Activated CD4-positive, alpha-beta T cell treated with anti-CD3 and anti-CD28 coated beads, Interleukin-2, amount 50 U/mL, for 24 hours (primary cell): ENCODE measurements at places on chromosomes 4 and X.

DNA sequence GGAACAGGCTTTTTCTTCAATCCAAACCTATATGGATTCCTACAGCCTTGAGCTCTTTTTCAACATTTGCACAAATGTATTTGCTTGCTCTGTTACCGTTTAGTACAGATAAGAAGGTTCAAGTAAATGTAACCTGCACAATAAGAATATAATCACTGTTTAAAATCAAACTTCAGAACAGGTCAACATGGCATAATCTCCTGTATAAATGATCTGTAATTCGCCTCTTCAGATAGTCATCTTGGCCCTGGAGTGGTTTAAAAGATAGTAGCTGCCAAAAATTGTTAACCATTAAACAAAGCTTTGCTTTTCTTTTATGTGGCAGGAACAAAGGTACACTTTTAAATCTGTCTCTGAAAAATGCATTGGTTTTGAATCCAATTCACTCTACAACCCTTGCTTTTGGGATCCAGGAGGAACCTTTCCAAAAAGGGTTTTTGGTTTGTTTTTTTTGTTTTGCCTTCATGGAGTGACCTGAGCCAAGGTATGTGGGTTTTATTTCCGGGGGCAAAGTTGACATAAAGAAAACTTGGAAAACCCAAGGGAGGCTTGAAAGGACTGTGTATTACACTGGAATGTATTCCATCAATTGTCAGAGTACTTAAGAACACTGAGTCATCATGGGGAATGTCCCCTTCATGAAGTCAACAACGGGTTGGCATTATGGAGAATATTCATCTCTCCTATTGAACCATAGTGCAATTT is 210.4 kb upstream of the HCCS start:
- DNase-seq: no peak

- no peak for DNase-seq
Observed at GRCh38 chr4:18082236-18082635, 60.7 kb upstream of the LCORL start.

GRCh38 chrX:19283597-19284339 is 60.0 kb upstream of the PDHA1 start:
- DNase-seq: no peak

GRCh38 chr4:55351824-55352223 is 5.8 kb downstream of the SRD5A3 start:
- DNase-seq: no peak

GRCh38 chrX:153878969-153879653 is 6.9 kb downstream of the L1CAM start:
- no peak for DNase-seq

GRCh38 chr4:123198706-123199105 is 197.9 kb upstream of the SPRY1 start:
- DNase-seq: no peak

DNA sequence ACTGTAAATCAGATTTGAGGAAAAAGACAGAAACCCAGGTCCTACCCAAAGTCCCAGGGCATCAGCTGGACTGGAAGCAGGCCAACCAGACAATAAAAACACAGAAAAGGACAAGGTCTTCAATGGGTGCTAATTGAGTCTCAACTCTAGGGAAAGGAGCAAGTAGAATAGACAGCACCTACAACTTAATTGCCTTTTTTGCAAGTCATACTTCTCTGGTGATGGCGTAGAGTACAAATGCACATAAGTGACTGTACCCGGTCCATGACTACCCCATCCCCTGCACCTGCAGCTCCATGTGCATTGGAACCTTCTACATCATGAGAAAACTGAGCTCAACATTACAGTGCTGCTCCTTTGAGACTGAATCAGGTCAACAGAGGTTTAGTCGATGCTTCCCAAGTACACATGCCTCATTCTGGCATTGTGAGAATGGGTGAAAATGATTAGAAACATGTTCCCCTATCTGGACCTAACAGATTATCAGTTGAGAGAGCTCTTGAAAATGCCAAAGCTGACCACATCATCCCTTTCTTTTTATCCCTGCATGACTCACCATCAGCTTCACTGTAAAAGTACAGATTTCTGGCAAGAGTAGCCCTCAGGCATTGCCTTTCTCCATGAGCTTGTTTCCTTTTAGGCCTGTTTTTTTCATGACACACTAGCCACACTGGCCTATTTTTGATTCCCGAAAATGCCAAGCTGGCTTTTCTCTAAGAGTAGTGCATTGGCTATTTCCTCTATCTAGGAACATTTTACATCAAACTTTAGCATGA is 298.3 kb downstream of the HS3ST1 start:
- DNase-seq: no peak

GRCh38 chr4:36573441-36573840 is 292.0 kb downstream of the DTHD1 start:
- DNase-seq: no peak

- no peak for DNase-seq
Observed at GRCh38 chr4:147816382-147817254, 84.7 kb downstream of the ARHGAP10 start.

DNA sequence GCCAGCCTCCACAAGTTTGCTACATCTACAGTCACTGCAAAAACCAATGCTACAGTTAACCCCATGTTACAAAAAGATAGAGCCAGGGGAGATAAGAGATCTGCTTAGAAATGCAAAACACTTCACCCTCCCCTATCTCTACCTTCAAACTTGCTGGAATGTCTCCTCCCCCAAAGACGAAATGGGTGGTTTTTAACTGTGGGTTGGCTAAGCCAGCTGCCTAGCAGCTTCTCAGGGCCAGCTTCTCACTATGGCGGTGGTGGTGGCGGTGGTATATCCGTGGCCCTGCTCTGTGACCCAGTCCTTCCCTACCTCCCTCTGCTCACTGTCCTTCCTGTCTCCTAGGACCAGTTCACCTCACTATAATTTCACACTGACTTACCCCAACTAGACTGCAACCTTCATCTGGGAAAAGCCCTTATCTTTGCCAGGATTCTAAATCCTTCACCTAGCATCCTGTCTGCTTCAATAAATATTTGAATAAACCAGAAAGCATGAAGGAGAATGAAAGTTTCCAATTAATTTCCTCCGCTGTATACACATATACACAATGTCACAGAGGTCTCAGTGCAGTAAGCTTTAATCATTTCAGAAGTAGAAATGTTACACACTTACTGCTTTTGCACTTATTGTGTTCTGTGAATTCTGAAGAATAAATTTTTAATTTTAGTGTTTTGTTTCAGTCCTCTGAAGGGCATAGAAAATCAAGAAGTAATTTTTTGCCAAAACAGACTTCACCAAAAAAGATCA is 46.3 kb downstream of the SH3KBP1 start:
- no peak for DNase-seq

DNA sequence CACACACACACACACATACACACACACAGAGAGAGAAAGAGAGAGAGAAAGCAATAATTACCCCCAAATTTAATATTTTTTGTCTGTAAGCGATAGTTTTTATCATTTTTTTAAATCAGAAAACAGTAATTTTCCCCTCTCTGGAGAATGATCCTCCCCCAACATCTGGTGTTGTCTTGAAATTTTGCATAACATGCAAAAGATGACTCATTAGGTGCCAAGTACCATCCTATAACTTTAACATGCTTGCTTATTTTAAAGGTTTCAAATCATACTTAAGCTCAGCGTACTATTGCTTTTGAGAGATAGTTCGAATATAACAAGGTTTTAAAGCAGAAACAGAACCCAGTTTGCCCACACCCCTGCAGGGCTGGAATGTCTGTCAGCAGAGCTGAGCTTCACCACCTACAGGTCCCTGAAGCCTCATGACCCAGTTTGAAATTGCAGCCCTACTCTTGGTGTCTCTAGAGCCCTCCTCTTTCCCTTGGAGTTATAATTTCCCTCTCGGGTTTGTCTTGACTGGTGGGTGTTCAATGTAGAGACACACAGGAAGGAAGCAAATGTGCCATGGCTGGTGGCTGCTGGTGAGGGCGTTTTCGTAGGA is 175.0 kb upstream of the HS3ST1 start:
- DNase-seq: no peak

DNA sequence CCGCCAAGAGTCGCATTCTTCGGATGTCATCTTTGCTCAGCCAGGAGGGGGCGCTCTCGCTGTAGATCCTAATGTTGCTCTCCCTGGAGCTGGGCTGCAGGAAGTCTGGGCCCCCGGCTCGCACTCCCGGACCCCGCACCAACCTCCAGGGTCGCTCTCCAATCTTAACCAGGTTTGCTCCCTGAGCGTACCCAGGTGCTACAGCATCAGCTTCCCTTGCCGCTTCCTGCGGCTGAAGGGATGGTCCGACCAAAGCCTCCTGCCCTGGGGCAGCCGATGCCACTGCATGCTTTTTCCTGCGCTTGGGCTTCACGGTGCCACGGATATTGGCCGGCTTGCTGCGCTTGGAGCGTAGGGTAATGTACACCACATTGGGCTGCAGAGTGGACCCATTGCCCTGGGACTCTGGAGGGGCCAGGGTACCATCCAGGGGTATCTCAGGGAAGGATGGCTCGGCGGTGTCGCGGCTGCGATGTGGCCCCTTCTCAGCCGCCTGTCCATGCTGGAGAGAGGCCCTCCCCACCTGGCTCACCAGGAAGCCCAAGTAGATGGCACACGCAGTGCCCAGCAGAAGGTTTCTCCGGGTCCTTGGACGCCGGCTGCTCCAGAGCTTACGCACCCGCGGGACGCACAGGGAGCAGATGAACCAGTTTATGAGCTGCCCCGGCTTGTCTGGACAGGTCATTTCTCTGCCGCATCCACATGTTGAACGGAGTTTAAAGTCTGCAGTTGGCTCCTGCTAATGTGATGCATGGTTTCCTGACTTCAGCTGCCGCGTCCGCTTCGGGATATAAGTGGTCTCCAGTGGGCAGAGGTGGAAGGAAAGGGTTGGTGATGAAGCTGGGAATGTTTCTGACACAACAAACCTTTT is 1.9 kb downstream of the GASK1B start:
- no peak for DNase-seq

DNA sequence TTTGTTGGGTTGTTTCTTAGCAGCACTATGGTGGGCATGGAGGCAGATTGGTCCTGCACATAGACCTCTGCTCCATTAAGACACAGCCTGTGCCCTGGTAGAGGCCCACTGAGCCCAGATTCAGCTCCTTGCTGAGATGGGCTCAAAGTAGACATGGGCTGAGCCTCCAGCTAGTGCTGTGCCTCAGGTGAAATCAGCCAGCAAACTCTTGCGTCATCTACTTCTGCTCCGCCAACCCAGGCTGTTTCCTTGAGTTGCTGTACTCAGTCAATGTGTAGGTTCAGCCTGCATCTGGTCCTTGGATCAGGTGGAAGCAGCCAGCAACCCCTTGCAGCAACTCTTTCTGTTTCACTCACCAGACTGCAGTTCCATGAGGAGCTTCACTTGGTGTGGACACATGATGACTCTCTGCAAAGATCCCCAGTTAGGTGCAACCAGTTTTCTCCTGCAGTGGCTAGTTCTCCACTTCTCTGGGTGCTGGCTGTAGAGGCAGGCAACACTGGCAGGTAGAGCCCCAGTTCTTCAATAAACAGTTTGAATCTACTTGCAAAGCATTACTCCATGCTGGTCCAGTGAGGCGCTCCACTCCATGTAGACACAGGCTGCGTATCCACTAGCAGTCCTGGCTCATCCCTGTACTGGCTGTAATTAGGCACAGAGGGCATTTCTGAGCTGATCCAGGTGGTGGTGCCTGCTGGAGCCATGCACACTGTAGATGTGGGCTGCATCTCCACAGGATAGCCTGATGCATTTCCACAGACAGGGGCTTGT is 199.0 kb upstream of the MAMLD1 start:
- no peak for DNase-seq

- DNase-seq: no peak
Observed at GRCh38 chr4:25346913-25347312, 30.1 kb upstream of the ANAPC4 start.

DNA sequence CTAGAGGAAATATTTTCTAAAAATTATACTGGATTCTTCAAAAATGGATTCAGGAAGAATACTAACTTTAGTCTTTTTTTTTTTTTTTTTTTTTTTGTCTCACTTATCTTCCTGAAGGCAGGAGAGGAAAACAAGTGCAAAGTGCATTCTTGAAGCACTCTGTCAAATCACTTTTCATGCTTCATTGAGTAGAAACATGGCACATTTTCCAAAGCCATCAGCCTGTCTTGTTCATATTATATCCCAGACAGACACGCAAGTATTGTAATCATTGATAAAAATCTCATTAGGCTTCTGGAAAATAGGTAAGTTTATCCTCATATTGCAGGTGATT is 1.2 kb downstream of the BBS12 start:
- DNase-seq: no peak

GRCh38 chr4:107468812-107469211 is 251.2 kb downstream of the PAPSS1 start:
- no peak for DNase-seq

- no peak for DNase-seq
Observed at GRCh38 chr4:121733942-121734341, 31.0 kb downstream of the SMIM43 start.

DNA sequence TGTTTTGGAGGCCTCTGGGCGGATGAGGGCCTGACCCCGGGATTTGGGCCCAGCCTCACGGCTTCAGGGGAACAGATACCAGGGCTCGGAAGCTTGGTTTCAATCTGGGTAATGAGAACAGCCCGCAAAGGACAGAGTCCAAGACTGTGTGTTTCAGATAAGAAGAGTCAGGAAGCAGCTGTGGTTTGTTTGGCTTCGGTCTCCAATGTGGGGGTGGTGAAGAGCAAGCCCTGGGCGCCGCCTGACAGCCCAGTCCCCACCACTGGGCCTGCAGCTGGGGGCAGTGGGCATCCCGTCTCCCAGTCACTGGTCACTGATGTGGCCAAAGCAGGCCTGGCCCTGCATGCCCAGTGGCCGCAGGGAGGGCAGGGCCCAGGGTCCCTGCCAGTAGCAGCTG is 9.1 kb downstream of the WFS1 start:
- no peak for DNase-seq

- no peak for DNase-seq
Observed at GRCh38 chr4:75555294-75556164, at the start of gene ODAPH. Gene ODAPH (plus strand): TSS chr4:75556066. CDS start chr4:75556083, 17 bp downstream.

DNA sequence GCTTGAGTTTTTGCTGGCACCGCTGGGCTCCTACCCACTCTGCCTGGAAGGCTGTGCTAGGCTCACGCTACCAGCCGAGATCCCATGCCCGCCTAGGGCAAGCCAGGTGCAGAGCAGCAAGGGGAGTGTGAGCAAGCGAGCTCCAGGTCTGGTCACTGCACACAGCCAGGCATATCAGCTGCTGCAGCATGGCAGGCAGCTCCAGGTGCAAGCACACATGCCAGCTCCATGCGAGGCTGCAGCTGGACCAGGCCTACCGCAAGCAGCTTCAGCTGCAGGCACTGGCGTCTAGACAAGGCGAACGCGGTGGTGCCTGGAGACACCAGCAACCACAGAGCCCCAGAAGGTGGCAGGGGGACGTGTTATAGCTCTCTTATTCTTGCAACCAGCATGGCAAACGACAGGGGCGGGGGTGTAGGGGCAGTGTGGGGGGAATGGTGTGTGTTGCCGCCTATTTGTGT is 614.7 kb upstream of the EPHA5 start:
- no peak for DNase-seq

- DNase-seq: no peak
Observed at GRCh38 chr4:169099771-169100180, 89.7 kb upstream of the CBR4 start.
